Adrenal gland (tissue), 19 donors: ENCODE measurements at places on chromosomes 6 and 20. TPM values are rescaled to one million over a fixed set of nuclear protein-coding genes. Genes with fewer than 3 reads are reported as not detected.

The SUMO4 gene
- polyA plus RNA-seq = 0.18 TPM

The PNPLA1 gene
- polyA plus RNA-seq = not detected

The BHLHE23 gene
- polyA plus RNA-seq = not detected

The EFCAB8 gene
- 0.03 TPM for polyA plus RNA-seq

DNA sequence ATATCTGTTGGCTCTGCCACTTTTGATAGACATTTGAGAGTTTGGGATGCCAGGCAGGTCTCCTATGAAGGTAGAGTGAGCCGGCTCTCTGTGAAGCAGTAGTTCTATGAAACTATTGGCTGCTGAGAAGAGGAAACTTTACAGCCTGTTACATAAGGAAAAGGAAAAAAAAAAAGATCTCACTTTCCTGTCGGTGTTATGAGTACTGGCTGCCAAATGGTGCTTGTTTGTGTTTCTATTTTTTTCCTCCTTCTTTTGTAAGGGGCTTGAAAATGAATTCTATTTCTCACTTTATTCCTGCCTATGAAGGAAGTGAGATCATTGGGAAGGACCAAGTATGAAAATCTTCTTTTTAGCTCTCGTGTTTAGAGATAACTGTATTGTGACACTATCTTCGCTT is 73.1 kb upstream of the CLDN20 start:
- DNase-seq = no peak

DNA sequence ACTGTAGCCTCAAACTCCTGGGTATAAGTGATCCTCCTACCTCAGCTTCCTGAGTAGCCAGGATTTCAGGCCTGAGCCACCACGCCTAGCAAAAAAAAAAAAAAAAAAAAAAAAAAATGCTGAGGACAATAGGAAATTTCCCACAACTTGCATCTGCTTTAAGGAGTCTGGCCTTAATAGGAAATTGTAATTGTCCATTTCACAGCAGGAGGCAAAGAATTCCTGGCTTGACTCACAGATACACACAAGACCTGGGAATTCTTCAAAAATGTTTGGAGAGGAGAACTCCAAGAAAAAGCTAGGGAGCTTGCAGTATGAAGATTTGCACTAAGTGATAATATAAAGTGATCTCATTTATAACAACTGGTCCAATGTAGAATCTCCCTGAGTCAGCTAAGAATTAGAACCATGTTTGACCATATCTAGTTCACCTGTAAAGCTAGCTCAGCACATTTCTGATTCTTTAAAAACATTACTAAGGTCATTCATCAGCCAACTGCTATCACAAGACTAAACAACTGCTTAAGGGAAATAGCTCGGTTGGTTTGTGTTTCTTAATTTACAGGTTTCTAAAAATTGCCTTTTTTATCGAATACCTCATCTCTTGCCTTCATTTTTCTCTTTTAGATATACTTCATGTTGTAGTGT is 80.2 kb upstream of the SLC2A12 start:
- no peak for DNase-seq

- peak; percentile 34 for DNase-seq
Observed at GRCh38 chr20:49446808-49447207, 35.7 kb downstream of the KCNB1 start.

DNA sequence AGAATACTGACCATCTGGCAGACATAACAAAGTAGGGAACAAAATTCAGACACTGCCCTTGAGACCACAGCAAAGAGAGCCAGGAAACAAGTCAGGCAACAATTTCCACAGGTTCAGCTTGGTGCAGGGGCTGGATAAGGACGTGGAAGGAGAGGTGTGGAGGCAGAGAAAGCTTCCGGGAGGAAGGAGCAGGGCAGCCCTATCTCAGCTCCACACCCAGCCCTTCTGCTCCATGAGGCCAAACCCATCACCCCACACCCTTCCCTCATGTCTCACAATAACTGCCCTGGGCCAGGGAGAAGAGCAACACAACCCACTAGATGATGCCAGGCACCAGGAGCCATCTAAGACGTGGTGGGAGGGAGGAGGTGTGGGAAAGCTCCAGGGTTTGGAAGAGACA is 5.8 kb downstream of the SNHG17 start:
- no peak for DNase-seq

The ZSCAN26 gene
- 19.0 TPM for polyA plus RNA-seq

DNA sequence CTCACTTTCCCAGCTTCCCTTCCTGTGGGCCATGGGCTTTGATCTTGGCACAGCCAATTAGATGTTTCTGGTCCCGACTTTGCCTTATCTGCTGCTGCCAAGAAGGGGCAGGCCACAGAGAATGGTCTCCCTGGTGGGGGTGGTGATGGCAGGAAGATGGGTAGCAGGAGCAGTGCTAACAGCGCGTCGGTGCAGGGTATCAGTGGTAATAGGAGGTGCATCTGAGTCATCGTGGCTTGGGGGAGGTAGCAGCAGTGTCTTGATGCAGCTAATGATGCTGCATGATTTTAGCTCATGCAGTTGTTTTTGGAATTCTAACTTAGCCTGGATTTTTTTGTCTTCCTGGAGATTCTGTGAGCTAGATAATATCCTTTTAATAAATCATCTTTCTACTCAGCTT is 18.9 kb upstream of the MAS1 start:
- DNase-seq = no peak

- no peak for DNase-seq
Observed at GRCh38 chr6:134196568-134197193, 121.2 kb downstream of the SGK1 start.

- DNase-seq = no peak
Observed at GRCh38 chr20:48601798-48602197, 226.0 kb downstream of the PREX1 start.

- no peak for DNase-seq
Observed at GRCh38 chr6:112130878-112131277, 43.5 kb downstream of the FAM229B start.

DNA sequence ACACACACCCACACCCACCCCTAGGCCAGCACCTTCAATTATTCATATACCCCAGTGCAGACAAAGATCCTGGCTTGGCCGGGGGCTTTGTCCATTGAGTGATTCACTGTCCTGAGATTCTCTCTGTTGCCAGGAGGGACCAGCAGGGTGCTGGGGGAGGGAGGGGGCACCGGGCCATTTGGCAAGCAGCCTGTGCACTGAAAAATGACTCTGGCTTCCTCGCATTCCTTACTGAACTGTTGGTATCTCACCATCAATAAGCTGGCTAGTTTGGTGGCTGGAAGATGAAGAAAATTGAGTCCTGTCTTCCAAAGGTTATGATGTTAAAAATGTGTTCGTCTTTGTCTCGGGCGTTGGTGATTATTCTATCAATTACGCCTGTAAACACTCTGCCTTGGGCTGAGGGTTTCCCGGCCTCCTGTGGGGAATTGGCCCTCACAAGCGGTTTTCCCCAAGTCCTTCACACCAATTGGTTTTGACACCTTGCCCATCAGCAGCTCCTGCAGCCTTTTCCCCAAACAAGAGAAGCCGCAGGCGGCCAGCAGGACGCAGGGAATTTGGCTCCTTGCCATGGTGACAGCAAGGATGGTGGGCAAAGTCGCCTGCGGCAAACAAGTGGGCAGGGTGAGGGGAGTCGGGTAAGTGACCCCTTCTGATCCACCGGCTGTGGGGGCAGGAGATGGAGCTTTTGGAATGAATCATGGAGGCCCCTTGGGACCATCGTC is 4.9 kb downstream of the VSTM2L start:
- DNase-seq = peak; percentile 44

DNA sequence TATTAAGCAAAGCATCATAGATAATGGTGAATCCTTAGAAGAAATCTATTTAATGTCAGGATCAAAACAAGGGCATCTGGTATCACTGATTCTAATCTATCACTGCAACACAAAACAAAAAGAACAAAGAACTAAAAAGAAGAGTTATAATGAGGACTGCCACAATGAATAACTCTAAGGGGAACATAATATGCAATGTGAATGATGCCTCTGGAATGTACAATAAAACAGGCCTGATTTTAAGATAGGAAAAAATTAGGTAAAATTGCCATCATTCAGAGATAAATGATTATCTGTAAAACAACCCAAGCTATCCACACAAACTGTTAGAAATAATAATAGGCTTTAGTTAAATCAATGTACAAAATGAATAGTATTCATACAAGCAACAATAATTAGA is 936.7 kb upstream of the CITED2 start:
- no peak for DNase-seq

DNA sequence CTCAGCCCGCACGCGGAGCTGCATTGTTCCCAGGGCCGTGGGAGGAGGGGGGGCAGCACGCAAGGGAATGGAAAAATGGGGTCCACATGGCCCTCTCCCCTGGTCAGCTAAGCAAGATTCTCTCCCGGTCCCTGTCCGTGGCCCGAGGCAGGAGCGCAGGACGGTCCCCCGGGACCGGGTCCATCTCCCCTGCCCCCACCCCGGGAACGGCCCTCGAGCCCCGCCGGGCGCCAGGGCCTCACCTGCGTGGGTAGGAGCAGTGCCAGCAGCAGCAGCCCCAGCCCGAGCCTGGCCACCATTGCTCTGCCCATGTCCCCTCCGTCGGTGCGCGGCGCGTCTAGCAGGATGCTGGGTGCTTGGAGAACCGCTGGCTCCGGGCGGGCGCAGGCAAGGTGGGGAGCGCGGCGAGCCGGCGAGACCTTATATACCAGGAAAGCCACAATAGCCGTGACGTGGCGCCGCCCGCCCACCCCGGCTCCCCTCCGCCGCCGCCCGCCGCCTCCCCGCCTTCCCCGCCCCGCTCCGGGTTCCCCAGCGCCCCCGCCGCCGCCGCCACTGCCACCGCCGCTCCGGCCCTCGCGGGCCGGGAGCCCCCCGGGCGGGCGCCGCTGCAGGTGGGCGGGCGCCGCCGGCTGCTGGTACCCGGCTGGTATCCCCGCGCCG is at the start of gene CD24:
Gene CD24 (minus strand): TSS at position 394 of the 663 bp plus-strand sequence. CDS start 83 bp downstream, at position 311.
- peak; percentile 20 for DNase-seq

GRCh38 chr6:1485678-1486077 is 96.3 kb downstream of the FOXF2 start:
- DNase-seq = peak; percentile 29

The HCRTR2 gene
- polyA plus RNA-seq = 0.03 TPM

DNA sequence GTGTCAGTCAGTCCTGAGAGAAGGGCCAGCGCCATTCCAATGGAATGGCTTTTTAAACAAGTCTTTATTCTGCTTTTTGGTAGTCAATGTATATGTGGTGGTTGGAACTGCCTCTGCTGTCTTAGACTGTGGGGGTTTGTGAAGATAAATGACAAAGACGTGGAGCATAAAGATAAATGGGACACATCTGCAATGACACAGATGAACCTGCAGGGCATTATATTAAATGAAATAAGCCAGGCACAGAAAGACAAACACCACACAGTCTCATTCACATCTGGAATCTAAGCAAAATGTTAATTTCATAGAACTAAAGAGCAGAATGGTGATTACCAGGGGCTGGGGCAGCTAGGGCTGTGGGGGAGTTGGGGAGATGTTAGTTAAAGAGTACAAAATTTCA is 912.8 kb upstream of the MAN1A1 start:
- no peak for DNase-seq

DNA sequence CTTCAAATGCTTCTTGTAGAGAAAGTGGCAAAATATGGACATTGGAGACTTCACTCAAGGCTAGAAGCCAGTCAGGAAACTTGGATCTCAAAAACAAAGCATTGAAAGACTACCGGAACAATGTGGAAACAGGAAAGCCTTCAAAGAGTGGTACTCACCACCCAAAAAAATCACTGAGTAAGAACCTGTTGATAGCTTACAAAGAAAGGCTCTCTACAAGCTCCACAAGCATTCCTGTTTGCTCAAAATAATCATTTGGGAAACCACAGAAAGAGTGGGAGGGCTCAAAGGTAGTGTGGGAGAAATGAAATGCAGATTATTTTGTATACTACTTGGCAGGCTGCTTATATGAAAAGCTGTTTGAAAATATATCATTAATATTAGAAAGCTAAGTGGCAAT is 9.5 kb upstream of the DST start:
- DNase-seq = no peak

- DNase-seq = no peak
Observed at GRCh38 chr6:168159506-168159905, 80.5 kb upstream of the FRMD1 start.

- no peak for DNase-seq
Observed at GRCh38 chr6:108476376-108476775, 84.3 kb upstream of the FOXO3 start.

- no peak for DNase-seq
Observed at GRCh38 chr6:167441715-167442206, 116.9 kb downstream of the TTLL2 start.

The SPTLC3 gene
- polyA plus RNA-seq = 9.1 TPM

DNA sequence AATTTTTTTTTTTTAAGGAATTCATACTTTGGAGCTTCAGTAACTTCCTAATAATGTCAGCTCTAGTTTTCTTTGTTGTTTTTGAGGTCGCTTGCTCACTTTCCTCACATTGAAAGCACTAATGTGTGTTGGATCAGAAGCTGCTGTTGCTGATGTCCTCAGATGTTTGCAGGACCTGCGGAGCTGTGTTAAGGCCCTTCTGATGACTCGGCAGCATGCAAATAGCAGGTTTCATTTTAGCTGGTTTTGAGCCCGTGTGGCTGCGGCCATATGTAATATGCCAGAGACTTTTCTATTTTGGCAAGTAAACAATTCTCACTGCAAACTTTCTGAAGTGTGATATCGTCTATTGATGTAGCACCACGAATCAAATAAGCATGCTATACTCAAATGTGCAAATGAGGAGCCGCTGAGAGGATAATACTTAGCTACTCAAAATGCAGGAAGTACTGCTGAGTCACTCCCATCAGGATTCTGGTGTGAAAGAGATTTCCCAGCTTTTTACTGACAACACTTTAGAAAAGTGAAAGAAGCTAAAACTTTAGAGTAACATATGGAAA is 187.8 kb downstream of the SASH1 start:
- peak; percentile 21 for DNase-seq

DNA sequence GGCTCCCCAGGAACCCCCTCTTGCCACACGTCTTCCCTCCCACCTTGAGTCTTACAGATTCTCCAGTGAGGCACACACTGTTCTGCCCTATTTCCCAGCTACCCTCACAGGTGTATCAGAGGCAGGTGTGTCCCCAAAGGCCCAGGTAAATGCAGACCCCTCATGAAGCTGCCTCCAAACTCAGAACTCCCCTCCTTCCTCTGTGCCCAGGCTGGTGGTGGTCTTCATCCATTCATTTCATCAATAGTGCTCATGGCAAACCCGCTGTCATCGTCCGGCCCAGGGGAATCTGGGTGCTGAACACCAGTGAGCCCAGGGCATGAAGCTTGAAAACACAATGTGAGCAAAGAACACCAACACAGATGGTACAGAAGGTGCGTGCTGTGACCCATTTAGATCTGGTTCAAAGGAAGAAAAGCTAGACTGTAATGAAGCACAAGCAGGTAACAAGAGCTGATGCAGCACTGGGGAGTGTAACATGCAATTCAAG is 213.1 kb downstream of the SYNDIG1 start:
- no peak for DNase-seq

DNA sequence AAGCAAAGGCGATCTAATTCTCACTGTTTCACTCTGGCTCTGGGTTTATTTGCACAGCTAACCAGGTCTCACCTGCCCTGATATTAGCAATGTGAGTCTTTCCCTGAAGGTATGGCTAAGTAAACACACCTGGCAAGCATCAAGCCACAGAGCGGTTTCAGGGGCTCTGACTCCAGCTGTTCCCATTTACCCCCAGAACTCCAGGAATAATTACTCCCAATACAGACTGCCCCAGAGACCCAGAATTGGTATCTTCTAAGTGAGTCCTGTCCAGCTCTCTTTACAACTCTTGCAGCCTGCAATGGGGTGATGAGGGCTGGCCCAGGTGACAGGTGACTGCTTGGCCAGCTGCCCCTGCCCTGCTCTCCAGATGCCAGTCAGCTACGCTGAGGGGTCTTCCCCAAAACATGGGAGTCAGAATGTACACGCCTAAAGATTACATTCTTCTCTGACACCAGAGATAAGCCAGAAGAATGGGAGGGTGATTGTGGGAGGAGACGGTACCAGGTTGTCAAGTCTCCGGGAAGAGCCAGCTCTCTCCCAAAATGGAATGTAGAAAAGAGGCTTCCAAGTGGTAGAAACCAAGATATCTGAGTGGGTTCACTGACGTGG is 4.9 kb upstream of the LRRN4 start:
- DNase-seq = no peak
